ENCODE measurements at places on chromosomes 3 and 15.

DNA sequence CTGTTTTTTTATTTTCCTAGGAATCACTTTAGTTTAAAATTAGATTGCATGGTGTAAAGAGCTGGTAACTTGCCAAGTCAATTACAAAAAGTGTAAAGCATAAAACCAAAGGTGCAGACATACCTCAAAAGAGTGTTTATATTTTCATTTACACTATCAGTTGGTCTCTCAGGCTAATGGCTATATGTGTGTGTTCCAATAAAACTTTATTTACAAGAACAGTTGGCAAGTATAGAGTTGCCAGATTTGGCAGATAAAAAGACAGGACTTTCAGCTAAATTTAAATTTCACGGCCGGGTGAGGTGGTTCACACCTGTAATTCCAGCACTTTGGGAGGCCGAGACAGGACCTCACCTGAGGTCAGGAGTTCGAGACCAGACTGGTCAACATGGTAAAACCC is 41.1 kb downstream of the HOMER2 start:
- no peak for DNase-seq

GRCh38 chr3:129199366-129199765 is 15.7 kb upstream of the CNBP start:
- DNase-seq, result no peak

GRCh38 chr15:73957785-73958184 is 31.5 kb downstream of the LOXL1 start:
- no peak for DNase-seq

GRCh38 chr3:18649666-18650363 is 224.7 kb upstream of the SATB1 start:
- no peak for DNase-seq

DNA sequence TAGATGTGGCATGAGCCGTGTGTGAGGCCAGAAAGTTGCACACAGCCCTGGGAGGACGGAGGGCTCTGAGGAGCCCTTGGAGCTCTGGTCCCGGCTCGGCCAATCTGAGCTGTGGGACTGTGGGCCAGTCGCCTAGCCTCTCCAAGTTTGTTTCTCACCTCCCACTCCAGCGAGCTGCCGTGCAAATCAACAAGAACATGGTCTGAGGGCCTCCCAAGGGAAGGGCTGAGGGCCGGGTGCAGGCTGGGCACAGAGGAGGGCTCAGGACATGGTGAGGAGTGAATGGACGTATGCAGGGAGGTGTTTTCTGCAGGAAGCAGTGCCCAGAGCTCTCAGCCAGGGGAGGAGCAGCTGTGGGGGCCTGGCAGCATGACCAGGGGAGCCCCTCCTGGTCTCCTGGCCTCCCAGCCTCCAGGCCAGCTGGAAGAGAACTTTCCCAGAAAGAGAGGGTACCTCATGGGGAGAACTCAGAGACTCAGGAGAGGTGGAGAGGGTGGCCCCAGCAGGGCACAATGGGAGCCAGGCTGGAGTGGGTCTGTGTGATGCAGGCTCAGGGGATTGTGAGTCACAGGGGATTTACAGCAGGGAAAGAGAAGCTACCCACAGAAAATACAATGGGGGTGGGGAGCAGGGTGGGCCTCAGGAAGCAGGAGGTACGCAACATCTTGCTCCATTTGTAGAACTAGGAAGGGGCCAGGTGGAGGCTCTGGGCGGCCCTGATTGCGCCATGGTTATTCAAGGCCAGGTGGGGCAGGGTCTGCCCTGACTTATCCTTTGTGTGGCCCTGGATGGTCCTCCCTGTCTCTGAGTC is 24.8 kb downstream of the PSTPIP1 start:
- no peak for DNase-seq

DNA sequence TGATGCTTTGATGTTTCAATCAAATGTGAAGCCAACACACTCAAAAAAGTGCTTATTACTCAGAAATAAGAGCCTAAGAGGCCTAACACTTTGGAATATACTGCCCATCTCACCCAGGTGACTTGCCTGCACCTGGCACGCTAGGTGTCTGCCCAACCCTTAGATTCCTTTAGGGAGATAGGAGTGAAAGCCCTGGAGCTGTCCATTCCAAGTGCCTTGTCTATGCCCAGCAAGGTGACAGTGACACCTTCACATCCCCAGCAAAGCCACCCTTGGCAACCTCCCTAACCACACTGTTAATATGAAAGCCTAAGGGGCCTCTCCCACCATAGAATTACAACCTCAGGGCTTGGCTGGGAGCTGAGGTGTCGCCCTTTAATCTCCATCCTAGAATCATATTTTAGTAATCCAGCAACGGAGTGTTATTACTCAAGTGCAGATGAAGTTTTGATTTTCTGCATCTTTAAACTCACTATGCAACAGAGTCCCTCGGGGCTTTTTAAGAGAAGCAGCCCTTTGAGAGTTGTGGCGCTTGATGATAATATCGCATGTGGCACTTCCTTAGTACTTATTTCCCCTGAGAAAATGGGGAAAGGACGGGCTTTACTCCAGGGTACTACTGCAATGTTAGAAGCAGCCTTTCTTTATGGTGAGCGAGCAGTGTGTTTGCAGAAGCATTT is 24.8 kb downstream of the ATP10A start:
- DNase-seq, result no peak

DNA sequence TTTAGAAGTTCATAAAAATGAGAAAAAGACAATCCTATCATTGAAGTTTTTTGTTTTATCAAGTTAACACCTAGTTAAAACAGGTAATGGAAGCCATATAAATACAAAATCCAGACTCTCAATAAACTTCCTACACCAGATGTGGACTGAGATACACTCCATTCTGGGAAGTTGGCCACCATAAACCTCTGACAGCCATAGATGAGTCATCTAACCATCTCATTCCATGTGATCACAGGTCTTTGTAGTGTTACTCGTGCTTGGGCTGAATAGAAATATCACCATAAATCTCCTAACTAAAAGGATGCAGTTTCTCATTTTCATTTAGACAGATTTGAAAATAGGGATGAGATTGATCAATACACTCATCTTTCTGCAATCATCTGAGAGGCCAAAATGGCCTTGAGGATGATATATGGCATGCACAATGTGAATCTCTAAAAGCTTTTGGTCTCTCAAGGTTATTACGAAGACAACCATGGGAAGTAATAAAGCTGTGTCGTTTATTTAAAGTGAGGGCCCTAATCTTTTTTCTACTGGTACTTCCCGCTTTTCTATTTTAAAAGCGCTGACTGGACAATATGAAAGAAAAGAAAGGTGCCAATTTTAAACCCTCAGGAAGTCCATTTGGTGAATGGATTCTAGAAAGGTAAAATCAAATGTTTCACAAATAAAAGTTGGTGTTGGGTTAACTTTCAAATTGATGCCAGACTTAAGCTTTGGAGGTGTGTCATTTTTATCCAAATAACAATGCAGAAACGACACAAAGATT is 155.5 kb downstream of the POLR2M start:
- no peak for DNase-seq

DNA sequence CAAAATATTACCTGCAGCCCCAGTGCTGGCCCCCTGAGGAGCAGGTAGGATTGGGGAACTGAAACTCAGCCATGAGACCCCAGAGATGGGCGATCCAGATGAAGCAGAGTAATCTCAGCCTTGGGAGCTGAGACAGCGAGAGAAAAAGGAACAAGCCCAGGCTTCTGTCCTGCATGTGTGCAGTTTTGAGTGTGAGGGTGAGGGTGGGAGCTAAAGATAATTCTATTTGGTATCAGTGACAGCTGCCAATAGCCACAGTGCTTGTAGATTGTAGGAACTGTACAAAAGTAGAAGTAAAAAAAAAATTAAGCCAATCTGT is 5.9 kb downstream of the ATP8B4 start:
- no peak for DNase-seq

DNA sequence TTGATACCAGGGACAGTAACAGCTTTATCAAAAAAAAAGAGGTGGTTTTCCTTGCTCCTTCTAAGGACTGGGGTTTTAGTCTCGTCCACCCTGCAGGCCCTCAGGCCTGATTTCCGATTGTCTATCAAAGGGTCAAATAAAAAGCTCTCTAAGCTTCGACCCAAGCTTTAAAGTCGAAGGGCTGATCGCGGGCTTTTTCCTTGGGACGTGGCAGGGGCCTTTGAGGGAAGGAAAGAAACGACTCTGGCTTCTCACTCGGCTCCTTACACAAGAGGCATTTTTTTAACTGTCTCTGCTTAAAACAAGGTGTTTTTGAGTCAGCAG is 354 bp upstream of the KLHL24 start:
- DNase-seq, result no peak

- DNase-seq, result peak; percentile 71
These were observed 84.2 kb upstream of the ABHD2 start for GRCh38 chr15:89003865-89004725.

- DNase-seq, result no peak
These were observed 5.0 kb upstream of the PTPN9 start for GRCh38 chr15:75584121-75584520.

Data from WTC11 (cell line).